ENCODE measurements at places on chromosomes 5 and 9.

- DNase-seq, result no peak
Measured at GRCh38 chr9:31500422-31500821, 884.0 kb upstream of the ACO1 start.

DNA sequence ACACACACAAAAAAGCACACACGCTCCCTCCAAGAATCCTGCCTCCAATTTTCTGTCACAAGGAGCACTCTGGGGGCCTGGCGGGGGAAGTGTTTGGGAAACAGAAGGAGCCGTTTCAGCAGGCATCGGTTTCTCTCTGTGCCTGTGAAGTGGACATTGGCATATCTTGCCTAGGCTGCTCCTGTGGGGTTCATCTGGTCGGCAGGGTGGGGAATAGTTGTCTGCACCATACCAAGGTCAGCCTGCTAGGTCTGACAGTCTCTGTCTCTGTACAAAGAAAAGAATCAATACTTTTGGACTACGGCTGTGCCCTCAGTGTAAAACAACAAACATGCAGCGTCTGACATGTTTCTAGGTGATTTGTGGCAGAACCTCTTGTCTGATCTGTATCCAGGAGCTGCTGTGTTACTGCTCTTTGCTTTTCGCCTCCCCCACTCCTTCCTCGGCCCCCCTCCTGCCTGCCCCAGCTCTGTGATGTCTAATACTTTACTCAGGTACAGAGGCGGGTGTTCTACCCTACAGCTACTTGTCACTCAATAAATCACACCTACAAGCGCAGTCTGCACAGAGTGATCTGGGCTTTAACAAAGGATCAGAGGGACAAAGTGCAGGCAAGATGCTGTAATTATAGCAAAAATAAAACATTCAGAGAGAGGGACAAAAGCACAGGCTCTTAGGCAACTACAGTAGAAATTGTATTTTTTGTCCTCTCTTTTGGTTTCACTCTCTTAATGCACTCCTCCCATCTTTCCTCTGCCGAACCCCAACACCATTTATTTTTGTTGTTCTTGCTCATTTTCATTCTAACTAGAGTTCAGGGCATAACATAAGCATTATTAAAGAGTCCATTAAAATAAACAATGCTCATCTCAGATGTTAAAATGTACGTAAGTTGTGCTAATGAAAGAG lies 216.7 kb downstream of the BNC2 start:
- no peak for DNase-seq

DNA sequence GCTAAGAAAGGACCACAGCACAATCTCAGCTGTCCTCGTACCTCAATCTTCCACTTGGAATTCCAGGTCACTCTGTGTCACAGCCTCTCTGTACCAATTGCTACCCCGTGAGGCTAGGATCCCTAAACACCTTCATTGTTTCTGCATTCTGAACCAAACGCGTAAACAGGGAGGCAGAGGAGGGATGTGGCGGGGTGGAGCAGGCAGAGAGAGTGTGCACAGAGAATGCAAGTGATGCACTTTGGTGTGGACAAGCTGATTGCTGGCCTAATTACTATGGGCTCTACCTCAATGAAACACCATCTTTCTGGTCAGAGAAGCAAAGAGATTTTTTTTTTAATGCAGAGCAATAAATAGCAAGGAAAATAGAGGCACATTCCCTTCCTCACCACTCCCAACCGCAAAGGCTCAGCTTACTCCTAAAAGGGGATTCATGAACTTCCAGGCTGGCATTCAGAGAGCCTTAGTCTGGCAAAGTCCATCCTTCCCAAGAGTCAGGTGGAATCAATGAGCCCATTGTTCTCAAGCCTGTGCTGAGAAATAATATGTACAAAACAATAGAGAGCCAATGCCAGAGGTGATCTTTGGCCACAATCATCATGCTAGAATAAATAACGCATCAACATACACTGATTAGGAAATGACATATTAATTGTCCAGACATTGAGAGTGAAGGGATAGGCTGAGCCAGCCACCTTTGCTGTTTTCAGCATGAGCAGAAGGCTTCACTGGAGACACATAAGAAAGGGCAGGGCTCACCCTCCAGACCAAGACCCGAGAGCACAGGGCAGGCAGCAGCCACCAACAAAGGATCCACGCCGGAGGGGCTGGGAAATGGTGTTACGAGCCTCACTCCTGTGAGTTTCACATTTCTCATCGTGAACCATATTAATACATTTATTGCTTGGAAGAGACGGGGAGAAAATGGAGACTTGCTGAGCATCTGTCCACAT lies 278.8 kb downstream of the ENC1 start:
- DNase-seq, result no peak

- no peak for DNase-seq
Measured at GRCh38 chr9:119974026-119974425, 604.8 kb upstream of the BRINP1 start.

DNA sequence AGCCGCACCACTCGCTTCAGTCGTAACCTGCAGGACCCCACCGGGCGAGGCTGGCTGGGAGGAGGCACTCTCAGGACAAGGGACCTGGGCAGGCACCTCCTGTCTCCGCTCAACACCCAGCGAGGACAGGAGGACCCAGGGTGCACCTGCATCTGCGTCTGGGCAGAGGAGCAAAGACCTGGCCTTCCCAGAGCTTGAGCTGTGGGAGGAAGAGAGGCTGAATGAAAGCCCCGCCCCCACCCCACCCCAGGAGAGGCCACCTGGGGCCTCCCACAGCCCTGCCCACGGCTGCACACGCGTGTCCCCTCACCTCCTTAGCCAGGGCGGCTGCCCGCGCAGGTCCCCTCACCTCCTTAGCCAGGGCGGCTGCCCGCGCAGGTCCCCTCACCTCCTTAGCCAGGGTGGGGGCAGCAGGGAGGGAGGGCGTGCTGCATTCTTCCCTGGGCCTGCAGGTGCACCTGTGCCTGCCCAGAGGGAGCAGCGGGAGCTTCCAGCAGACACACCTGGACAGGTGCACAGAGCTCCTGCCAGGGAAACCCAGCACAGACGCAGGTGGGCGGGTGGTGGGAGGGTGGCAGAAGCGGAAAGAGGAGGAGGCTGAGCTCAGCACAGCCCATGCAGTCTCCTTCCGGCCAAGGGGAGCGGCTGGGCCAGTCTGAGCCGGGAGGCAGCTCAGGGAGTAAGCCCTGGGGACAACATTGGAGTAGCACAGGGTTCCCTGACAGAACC lies 18.5 kb upstream of the SLC12A7 start:
- DNase-seq, result no peak

DNA sequence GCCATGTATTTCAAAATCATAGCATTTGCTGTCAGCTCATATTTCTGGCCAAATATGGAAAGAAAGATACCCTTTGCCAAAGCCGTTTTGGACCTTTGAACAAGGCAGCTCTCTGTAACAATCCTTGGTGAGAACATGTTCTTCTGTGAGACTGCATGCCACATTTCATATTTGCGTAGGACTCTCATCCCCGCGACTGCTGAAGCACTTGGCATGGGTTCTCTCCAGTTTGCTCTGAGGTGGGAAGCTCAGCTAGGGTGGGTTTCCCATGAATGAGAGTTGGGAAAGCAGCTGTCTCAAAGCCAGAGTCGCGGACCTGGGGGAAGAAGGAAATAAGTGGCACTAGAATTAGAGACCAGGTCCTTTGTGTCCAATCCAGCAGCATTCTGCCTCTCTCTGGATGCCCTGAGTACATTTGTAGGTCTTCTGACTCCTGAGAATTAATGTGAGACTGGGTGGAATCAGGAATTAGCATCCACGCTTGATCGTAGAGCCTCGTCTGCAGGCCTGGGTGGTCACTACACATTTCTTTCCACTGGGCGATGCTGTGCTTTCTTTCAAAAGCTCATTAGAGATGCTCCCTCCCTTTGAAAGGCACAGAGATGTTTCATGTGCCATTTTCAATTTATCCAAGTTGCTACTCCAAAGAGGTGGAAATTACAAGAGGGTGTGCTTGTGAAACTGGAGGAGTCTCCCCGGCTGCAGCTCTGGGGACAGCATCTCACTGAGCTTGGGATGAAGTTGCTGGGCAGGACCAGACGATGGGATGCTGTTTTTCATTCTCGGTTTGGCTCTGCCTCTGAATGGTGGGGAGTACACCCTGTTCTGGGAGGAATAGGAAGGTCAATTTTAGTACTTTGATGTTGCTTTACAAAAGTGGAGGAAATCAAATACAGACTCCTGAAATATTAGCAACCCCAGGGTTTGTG lies 197.2 kb downstream of the GADD45G start:
- DNase-seq, result no peak

DNA sequence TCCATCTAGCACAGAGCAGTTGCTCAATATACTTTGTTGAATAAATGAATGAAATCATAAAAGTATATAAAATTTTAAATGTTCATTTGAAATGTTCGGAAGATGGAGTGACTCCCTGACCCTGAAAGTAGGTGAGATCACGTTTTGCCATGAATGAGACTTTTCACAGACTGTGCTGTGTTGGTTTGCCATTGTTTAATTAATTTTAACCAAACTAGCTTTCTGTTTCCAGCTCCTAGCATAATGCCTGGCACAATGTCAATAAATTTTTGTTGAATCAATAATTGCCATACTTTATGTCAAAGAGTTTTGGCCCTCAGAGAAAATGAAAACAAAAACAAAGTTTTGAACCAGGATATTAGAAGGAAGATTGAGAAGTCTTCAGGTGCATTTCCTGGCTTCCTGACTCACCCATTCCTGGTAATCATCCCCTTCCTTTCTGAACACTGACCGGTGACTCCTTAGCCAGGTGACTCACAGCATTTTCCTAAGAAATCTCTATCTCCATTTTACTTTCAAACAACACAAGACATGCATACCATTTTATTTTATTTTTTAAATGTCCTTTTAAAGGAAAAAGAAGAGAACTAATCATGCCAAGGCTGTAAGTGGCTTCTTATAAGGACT lies 15.1 kb downstream of the SLC28A3 start:
- DNase-seq, result no peak

- no peak for DNase-seq
Measured at GRCh38 chr9:104073770-104074133, 20.4 kb upstream of the SMC2 start.

- no peak for DNase-seq
Measured at GRCh38 chr5:88660947-88661805, 221.8 kb downstream of the MEF2C start.

- no peak for DNase-seq
Measured at GRCh38 chr9:107928701-107929371, 439.3 kb upstream of the KLF4 start.

- no peak for DNase-seq
Measured at GRCh38 chr5:103362211-103362610, 103.6 kb downstream of the MACIR start.

- no peak for DNase-seq
Measured at GRCh38 chr5:2317540-2317939, 433.9 kb downstream of the IRX2 start.

DNA sequence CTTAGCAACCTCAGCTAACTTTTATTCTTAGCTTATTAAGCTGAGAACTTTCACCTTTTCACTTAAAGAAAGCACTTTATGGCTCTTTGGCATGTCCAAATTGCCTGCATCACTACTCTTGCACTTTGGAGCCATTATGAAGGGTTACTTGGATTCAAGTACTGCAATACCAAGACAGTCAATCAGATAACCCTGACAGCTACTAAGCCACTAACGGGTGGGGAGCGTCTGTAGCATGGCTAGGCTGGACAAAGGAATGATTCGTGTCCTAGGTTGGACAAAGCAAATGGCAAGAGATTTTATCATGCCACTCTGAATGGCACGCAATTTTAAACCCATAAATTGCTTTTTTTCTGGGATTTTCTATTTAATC lies 39.6 kb downstream of the TRPM6 start:
- DNase-seq, result no peak

GRCh38 chr5:103480246-103480645 lies 82.3 kb downstream of the NUDT12 start:
- no peak for DNase-seq

GRCh38 chr9:16670791-16671190 lies 199.7 kb downstream of the BNC2 start:
- DNase-seq, result no peak

DNA sequence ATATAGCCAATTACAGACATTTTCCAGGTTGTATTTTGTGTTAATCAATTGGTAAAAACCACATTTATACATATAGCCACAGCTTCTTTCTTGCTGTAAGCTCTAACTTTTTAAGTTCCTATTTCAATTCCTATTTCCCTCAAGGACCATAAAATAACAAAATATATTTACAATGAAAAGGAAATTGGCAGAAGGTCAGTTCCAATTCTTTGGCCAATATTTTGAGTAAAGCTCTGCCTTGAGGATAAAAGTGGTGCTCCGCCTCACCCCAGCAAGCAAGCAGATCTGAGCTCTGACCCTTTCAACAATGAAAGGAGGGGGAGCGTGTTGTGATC lies 203.4 kb upstream of the RASEF start:
- no peak for DNase-seq

DNA sequence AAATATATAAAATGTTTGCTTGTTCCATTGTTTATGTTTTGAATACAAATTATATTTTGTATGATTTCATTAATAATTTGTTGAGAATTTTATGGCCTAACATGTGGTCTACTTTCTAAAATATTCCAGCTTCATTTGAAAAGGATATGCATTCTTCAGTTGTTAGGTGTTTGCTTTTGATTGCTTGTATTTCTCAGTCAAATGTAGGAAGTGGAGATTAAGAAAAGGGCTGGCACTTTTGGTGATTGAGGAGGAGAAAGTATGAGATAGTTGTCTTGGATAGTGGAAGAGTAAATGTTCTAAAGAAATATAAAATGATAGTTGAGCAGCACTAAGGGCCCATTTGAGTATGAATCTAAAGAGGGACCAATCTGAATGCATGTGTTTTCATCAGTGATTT lies 23.1 kb downstream of the JAK2 start:
- no peak for DNase-seq

DNA sequence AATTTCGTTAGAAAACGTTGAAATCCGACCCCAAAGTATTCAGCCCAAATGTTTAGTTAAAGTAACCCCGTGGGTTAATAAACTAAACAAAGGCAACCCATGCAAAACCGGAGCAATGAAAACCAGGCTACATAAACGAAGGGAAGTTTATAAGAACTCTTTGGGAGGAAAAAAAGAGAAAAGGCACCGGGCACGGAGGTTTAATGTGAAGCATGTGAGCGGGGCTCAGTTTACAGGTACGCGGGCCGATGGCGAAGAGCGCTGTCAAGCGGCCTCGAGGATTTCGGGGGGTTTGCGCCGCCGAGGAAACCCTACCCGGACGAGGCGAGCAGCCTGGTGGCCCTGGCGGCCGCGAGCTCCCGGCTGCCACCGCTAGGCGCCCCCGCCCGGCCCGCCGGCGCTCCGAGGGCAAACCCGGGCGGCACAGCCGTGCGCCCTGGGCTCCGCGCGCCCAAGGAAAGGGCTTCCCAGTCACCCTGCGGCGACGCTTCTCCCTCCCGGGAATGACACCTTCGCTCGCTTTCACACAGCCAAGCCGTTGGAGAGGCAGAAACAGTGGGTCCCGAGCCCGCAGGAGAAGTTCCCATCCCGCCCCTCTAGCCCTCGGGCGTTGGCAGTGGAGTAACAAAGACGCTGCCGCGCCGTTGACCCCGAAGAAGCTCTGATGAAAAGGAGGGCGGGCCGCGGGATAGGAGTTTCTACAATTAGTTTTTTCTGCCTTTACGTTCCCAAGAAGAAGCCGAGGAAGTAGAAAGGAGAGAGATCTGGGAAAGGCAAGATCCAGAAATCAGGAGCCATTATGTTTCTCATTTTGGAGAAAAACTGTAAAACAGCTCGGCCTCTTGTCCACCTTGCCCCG lies 126.0 kb downstream of the TMEM174 start:
- DNase-seq, result no peak
